ENCODE measurements at places on chromosomes 4 and X.
A peak's percentile ranks its signal among the peaks of the same experiment; 100 is the strongest.

DNA sequence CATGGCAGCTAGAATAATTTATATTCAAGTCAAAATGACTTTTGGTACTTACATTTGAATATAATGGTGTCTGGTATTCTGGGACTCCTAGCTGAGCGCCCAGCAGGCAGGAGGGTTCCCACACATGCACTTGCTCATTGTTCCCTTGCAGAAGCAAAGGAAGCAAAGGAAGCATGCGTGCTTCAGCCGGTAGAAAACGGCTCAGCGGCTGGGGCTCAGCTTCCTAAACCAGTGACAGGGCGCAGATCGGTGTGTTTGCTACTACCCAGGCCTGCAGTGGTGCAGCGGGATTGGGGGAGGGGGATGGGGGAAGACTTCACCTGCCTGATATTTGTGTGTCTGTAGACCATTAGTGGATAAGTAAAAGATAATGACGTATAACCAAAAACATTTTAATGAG lies 978.3 kb upstream of the TENM3 start:
- no peak for DNase-seq

DNA sequence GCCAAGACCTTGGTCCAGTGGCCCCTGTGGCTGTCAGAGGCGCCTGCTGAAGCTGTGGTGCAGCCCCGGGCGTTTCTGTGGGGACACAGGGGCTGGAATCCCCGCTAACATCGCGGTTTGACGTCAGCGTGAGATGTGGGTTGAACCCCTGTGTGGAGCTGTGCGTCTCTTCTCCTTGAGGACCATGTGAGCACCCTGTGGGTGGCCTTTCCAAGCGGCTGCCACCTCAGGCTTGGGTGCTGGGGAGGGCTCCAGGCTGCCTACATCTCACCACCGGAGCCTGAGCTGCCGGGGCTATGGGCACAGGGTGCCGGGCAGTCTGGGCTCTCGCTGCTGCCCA lies 27.7 kb downstream of the UVSSA start:
- DNase-seq = no peak

DNA sequence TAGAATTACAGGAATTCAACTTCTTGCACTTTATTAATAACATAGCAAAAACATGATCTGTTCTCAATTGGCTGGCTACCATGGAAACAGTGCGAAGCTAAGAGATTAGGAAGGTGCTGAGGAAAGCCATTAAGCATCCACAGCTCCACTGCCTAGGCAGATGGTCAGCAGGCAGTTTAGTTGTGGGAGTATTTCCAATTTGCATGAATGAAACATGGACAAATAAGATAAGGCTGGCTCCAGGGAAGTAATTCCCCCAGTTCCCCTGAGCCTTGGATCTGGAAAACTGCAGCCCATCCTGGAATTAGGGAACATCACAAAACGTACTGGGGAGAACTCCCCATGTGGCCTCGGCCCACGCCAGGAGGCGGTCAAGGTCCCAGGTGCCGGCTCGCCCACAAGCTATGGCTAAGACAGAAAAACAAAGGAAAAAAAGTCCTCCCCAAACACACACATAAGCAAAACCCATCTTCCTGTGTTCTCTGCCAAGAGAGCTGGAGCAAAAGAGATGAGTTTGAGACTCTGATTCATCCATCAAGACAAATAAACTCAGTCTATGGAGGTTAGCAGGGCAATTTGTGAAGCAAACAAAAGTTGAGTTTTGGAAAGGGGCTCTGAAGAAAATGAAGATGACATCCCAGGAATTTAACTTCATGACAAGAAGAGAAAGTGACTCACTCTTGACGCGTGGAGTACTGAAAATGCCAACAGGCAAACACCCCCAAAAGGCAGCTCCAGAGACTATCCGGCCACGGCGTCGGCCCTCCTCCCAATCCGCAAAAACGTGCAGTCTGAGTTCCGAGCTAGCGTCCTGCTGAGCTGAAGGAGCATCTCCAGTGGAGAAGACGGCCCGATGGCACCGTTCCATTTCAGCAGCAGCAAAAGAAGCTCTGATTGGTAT lies 45.1 kb downstream of the IGFBP7 start:
- peak; percentile 48 for DNase-seq

- peak; percentile 82 for DNase-seq
Observed at GRCh38 chr4:140238351-140239056, 84.5 kb upstream of the MAML3 start.

GRCh38 chrX:586351-586750 lies 44.2 kb upstream of the SHOX start:
- no peak for DNase-seq

- no peak for DNase-seq
Observed at GRCh38 chr4:177263818-177264217, 45.9 kb upstream of the NEIL3 start.

GRCh38 chrX:70432936-70433847 lies 10.1 kb downstream of the GDPD2 start:
- DNase-seq = peak; percentile 5

DNA sequence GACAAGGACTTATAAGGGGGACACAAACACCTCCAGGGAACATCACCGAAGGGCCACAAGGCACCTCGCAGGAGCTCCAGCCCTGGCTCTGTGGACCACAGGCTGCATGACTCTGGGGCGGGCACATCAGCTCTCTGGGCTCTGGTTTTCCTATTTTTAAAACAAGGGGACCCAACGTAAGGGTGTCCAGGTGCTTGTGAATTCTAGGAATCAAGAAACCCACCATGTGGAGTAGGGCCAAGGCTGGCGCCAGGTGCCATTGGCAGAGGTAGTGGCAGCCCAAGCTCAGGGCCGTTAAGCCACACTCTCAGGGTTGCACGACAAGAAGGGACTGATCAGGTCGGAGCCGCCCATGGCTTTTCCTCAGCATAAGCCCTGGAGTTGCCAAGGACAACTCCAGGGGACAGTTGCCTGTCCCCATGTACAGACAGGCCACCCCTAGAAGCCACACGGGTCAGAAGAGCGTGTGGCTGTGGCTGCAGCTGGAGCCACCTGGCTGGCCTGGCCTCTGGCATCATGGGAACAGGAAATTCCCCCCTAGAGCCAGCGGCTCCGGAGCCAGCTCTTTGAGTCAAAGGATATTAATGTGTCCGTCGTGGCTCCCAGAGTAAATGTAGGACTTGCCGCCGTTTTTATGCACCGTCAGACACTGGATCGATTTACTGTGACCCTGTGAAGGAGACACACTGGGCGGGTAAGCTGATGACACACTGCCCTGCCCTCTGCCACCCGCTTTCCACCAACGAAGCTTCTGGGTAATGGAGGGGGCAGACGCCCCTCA lies 32.5 kb downstream of the WDR1 start:
- no peak for DNase-seq

- DNase-seq = peak; percentile 34
Observed at GRCh38 chr4:177177541-177178081, 132.1 kb upstream of the NEIL3 start.

DNA sequence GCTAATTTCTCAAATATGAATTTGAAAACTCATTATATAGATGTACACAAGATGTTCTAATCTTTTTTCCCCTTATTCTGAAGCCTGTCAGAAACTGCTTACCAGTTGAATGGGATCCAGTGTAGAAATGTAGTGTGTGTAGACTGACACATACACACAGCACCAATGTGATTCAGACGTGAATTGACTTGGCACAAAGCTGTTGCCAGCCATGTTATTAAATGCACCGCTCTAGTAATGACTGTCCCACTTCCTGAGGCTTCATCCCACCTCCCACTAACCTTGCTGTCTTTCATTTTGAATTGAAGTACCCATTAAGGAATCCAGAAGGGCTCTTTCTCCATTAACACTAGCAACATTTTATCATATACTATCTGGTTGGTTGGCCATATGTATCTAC lies 146.6 kb downstream of the PPA2 start:
- DNase-seq = no peak

DNA sequence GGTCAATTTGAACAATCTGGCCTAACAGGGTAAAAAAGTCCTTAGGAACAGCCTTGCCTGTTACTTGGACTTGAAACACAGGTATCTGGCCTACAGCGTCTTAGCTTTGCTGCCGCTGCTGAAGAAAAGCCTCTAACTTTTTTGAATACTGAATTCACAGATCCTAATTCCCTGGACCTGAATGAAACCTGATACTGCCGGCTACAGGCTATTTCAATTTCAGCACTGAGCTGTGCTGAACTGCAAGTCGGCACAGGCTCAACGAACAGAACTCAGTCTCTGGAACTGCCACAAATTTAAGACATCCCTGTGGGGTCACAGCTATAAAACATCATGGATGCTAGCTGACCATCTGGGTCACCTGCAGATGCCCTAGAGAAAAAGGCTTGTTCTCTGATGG lies 7.2 kb downstream of the NR0B1 start:
- peak; percentile 13 for DNase-seq

- DNase-seq = no peak
Observed at GRCh38 chr4:184114431-184114830, 103.2 kb downstream of the ENPP6 start.

GRCh38 chrX:48471504-48471903 lies 1.4 kb upstream of the SLC38A5 start:
- no peak for DNase-seq

DNA sequence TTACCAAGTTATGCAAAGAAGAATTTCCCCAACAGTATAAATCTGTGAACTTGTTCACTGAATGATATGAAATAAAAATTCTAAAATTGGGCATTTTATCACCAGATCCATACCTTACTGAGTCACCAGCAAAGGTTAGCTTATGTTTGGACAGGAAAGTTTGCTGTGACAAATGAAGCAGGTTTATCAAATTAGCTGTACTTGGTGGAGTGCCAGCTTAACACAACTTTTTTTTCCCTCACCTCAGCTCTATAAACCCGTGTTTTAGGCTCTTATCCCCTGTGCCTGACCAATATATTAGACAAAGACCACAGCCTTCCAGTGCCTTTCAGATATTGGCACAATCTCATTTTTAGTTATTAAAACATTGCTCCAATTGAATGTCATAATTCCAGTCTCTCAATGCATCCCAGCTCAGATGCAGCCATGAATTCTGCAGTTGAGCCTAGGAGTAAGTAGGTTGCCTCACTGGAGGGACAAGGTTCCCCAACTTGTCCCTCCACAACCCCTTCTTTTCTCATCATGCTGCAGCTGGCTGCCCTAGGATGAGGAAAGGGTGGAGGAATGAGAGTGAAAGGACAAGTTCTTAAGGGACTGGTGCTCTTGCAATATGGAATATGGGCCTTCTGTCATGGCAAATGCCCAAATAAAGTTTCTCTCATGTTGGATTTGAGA lies 27.0 kb upstream of the PDGFC start:
- DNase-seq = no peak

GRCh38 chr4:183398298-183399125 lies 45.9 kb upstream of the CDKN2AIP start:
- peak; percentile 91 for DNase-seq

GRCh38 chr4:91325495-91325894 lies 978.3 kb upstream of the GRID2 start:
- no peak for DNase-seq

DNA sequence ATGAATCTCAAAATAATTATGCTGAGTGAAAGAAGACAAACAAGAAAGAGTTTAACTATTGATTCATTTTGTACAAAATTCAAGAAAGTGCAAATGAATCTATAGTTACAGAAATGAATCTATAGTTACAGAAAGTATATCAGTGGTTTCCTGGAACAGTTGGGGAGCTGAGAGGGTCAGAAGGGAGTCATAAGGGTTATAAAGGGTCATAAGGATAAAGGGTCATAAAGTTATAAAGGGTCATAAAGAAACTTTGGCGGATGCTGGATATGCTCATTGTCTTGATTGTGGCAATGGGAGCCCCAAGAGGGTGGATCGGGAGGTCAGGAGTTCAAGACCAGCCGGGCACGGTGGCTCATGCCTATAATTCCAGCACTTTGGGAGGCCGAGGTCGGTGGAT lies 26.0 kb upstream of the INTS6L start:
- no peak for DNase-seq

GRCh38 chrX:129318375-129318774 lies 204.9 kb downstream of the SMARCA1 start:
- DNase-seq = peak; percentile 5

GRCh38 chr4:76211769-76212708 lies 1.6 kb downstream of the SCARB2 start:
- no peak for DNase-seq

DNA sequence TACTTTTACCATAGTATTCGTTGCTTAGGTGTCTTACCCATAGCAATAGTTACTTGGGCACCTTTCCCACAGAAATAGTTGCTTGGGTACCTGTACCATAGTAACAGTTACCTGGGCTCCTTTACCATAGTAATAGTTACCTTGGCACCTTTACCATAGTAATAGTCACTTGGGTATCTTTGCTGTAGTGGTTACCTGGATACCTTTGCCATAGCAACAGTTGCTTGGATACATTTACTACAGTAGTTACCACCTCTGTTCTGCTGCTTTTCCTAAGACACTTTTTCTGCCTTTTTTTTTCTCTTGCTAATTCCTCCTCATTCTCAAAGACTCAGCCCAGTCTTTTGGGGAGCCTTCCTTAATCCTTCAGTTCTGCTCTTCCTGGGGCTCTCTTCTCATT lies 272.8 kb upstream of the PUDP start:
- no peak for DNase-seq

GRCh38 chrX:100625985-100626491 lies 10.6 kb downstream of the TSPAN6 start:
- DNase-seq = no peak

- DNase-seq = no peak
Observed at GRCh38 chr4:124487651-124488050, 224.9 kb downstream of the ANKRD50 start.

GRCh38 chr4:72919937-72920336 lies 149.6 kb downstream of the COX18 start:
- no peak for DNase-seq

DNA sequence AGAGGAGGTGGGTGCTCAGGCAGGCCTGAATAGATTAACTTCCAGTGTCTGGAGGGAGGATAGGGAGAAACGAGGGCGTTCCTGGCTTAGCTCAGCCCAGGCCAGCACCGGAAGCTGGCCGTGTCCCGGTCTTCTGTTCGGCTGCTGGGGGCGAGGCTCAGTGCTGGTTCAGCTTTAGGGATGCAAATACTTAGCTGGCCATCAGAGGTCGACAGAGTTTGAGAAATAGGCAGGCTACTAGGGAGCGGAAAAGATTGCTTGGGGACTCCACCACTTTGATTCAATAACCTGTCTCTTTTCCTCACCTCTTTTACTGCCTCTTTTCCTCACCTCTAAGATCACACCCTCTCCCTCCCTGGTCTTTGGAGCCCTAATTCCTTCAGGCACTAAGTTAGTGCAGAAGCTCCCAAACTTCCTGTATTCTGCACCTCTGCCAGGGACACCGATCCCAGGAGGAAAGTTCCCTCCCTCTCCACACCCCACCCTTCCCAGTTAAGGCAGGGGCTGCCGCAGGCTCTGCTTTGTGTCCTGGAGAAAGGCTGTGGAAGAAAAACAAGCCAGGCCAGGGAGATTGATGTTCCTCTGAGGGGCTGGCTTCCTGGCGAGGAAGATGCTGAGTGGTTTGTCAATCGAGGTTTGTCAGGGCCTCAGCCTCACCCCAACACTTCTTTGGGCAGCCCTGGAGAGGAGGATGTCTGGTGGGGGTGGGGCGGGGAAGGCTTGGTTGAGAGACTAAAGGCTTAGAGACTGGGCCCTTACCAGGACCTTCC lies 6.0 kb upstream of the EFNB1 start:
- DNase-seq = peak; percentile 61

DNA sequence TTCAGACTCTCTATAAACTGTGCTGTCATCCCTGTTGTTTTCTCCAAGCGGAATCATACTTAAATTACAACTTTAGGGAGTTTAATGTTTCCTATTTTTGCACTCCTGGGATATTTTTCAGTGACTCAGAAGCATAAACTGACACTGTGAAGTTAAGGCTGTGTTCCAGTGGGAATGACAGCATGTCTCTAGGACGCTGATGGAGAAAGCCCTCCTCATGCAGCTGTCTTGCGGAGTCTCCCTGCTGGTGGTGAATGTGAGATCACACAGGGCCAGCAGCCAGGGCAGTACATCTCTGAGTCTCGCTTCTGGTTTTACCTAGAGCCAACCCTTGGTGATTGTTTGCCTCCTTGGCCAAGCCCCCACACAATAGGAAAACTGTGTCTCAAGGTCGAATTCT lies 53.3 kb downstream of the NFKB1 start:
- DNase-seq = peak; percentile 70
